ENCODE measurements at places on chromosomes 1 and 21.

DNA sequence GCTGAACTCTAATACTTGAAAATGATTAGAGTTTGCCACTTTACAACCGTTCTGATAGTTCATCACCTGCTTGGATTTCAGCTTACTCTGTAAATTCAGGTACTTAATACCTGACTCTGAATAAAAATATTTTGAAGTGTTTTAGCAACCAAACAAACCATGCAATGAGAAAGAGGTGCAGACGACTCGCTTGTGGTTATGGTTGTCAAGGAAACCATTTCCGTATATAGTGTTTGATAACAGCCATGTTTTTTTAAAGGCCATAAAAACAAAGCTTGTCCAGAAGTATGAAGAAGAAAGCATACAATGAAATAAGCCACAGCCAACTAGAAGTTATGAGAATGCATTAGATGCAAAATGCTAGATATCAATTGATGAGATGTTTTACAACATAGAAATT, 167.2 kb upstream of the HMCN1 start:
- DNase-seq: peak; percentile 58

GRCh38 chr1:209095627-209096595, 487.6 kb upstream of the CAMK1G start:
- peak; percentile 45 for DNase-seq

DNA sequence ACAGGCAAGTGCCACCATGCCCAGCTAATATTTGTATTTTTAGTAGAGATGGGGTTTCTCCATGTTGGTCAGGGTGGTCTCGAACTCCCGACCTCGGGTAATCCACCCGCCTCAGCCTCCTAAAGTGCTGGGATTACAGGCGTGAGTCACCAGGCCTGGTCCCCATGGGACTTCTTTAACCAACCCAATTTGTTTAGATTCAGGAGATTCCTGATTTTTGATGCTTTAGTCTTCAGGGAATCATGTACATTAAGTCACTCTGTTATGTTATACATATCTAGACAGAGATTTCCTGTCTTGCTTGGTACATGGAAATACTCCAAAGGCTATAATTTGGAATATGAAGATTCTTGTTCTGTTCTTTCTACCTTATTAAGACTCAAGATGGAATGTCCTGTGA, 202.4 kb upstream of the L1TD1 start:
- no peak for DNase-seq

GRCh38 chr1:58964880-58965279, 181.0 kb upstream of the JUN start:
- no peak for DNase-seq

GRCh38 chr1:167094690-167095089, 815 bp downstream of the STYXL2 start:
- DNase-seq: no peak

DNA sequence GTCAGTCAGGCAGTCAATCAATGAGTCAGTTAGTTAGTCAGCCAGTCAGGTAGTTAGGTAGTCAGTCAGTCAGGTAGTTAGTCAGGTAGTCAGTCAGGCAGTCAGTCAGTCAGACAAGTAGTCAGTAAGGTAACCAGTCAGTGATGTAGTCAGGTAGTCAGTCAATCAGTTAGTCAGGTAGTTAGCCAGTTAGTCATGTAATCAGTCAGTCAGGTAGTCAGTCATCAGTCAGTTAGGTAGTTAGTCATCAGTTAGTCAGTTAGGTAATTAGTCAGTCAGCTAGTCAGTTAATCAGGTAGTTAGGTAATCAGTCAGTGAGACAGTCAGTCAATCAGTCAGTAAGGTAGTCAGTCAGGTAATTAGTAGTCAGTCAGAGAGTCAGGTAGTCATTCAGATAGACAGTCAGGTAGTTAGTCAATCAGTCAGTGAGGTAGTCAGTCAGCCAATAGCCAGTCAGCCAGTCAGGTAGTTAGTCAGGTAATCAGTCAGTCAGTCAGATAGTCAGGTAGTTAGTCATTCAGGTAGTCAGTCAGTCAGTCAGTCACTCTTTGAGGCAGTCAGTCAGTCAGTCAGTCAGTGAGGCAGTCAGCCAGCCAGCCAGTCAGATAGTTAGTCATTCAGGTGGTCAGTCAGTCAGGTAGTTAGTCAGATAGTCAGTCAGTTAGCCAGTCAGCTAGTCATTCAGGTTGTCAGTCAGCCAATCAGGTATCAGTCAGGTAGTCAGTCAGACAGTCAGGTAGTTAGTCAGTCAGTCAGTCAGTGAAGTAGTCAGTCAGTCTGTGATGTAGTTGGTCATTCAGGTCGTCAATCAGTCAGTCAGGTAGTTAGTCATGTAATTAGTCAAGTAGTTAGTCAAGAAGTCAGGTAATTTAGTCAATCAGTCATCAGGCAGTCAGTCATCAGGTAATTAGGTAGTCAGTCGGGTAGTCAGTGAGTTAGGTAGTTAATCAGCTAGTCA, 15.3 kb downstream of the KRTAP10-1 start:
- no peak for DNase-seq
